NCI-H1417 treated with DMSO at 0.1 percent for 48 hours (cell line): ENCODE measurements at places on chromosomes 4 and X.

DNA sequence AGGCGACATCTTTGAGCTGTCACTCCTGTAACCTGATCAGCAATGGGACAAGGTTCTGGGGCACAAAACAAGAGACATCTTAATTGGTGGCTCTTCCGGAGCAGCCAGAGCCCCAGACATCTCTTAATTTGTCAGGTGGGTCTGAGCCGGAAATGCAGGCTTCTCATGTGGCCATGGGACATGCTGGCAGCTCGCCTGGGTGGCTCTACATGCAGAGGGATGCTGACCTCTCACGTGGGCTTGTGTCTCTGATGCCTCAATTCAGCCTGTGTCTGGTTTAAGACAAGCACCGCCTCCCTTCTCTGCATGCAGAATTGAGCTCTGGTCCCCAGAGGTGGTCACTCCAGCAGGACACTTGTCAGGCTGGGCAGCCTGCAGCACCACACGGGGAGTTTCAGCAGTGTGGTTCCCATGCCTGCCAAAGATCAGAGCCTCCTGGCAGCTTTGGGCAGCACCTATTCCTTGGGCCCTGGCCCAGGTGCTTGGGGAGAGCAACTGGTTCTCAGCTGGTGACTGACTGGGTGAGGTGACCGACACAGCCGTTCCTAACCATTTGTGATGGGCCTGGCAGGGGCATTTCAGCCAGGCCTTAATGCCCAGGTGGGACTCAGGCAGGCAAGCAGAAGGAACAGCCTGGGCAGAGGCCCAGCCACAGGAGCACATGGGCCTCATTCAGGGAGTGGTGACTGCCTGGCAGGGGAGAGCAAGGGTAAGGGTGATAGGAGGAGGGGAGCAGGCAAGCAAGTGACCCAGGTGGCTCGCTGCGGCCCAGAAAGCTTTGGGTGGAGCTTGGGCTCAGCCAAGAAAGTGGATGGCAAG, 53.4 kb downstream of the HMX1 start:
- DNase-seq, result no peak

GRCh38 chr4:152206646-152207377, 329.1 kb downstream of the FBXW7 start:
- no peak for DNase-seq

GRCh38 chr4:8700531-8700930, 108.0 kb downstream of the CPZ start:
- no peak for DNase-seq

GRCh38 chr4:26780539-26780938, 80.1 kb upstream of the STIM2 start:
- no peak for DNase-seq

- DNase-seq, result no peak
Observed at GRCh38 chrX:33923262-33923661, 208.9 kb downstream of the FAM47A start.

DNA sequence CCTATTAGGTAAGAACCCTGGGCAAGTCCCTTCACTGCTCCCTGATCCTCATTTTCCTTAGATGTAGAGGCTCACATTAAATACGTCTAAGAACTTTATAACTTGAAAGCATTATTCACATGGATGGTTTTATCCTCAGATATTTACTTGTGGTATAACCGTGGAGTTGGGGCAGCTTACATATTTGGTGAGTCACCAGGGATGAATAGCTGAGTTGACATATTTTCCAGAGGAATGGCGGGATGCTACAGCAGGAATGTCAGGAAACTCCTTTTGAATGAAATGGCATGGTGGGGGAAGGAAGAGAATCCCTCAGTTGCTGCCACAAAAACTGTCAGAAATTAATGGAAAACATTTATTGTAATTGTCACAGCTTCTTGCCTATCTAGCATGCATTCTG, 165.3 kb upstream of the RPS6KA3 start:
- no peak for DNase-seq

DNA sequence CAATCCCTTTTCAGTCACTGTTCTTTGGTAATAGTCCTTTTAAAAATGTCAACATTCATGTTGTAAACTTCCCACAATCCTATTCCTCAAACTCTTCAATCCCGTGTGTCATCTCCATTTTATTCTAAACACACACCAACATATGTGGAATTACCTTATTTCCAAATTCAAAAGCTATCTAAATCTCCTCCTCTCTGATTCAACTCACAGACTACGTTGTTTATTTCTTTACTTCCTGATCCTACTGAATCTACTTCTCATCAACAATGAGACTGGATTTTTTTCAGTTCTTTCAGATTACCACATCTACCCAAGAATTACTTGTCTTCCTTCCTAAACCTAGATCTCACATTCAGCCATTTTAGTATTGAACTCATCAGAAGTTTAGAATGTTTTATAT, 188.2 kb downstream of the GABRB1 start:
- no peak for DNase-seq

DNA sequence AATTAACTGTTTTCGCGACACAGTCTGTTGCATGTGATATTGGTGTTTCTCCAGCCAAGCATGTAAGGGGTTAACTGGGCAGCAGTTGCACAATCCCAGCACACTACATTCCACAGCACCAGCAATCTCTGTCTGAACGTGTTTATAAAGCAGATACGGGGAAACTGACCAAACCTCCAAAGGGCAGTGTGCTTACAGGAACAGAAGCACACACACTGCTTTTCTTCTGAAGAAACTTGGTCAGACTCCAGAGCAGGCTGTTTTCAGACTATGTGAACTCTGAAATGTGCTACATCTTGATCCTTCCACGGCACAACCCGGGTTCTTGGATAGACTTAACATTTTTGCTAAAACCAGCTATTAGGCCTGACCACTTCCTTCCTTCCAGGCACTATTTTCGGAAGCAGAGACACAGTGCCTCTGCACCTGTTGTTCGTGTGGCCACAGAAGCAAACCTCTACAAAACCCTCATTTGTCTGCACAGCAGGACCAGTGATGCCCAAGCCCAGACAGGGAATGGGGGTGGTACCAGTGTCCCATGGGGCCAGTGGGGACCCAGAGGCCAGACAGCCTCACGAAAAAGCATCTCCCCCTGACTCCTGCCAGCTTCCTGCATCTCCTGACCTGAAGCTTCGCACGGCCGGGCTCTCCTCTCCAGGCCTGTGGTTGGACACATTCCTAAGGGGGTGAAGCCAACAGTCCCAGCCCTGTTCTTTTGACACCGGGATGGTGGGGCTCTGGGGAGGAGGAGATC, 90.1 kb downstream of the IRF2 start:
- no peak for DNase-seq

DNA sequence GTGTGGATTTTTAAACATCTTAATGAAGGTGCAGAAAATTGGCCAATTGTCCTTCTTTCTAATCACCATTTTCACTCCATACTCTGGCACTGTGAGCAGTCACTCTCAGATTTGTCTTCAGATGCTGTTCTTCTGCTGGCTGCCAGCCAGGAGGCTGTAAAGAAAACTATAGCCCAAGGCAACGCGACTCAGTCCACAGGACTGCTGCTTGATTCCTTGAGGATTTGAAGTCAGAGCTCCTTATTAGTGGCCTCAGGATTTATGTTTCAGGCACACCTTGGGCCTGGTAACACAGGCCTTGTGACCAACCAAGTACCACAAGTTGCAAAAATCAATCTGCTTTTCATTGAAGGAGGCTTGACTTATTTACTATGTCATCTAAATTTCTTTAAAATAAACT, 342.6 kb downstream of the GPM6A start:
- DNase-seq, result no peak

- DNase-seq, result no peak
Observed at GRCh38 chr4:119652998-119653397, 24.4 kb upstream of the PDE5A start.

DNA sequence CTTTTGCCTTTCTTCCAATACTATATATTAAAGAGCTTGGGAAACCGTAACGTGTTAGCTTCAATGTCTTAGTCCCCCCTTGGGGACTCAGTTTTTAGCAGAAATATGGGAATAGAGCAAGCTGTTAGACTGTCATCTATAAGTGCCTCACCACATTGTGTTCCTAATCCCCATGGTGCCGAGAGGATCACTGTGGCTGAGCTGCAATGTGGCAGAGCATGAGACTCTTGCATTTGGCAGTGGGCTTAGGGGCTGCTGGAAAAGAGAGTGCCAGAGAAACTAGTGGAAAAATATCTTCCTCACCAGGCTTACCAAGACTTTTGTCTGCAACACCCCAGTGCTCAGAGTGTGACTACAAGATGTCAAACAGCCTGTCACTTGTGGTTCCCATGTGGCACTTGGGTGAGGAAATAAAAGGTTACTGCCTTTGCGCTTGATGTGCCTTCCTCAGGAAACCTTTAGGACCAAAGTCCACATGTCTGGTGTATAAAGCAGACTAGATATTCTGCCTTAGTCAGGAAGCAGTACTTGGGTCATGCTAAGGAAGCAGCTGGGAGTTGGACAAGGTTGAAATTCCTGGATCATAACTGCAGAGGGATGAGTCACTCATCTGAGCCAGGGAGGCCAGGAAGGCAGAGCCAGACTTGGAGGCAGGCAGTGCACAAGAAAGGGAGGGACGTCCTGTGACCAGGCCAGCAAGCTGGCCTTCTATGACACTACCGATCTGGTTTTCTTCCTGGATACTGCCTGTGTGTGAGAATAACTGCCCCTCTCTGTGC, 9.7 kb upstream of the MAGEA4 start:
- no peak for DNase-seq

DNA sequence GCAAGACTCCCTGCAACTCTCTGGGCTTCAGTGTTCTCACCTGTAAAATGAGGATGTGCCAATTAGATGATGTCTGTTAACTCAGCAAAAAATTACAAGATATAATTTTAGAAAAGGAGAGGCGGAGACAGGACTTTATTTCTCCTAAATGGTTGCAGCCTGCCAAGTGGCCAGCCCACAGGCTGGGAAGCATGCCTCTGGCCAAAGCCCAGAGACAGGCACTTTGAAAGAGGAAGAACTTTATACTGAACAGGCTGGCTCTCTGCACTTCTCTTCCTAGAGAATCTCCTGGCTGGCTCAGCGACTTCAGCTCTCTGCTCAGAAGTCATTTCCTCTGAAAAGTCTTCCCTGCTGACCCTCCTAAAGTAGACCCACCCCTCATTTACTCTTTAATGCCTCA, 3.7 kb downstream of the PRDM5 start:
- no peak for DNase-seq

DNA sequence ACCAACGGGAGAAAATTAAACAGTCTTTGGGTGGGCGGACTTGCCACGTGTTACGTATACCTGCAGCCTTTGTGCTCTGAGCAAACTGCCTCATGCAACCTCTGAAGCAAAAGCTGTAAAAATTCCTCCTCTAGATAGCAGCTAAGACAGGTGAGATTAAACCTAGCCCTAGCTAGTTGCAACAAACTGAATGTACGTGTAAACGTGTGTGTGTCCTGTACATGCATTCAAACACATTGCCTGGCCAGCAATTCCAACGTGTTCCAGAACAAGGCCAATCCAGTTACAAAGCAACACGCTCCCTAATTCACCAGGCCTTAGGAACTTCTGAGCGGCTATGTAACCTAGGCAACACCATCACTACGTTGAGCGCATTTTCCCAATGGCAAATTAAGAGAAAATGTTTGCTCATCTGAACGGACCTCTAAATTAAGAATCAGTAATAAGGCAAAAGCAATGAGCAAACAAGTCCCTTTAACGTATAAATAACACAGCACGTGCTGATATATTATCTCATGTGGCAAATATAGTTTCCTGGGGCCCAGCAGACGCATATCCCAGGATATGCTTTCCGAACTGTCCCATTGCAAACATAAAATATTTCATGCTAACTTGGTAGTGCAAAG, 792 bp downstream of the PPID start:
- DNase-seq, result peak; percentile 11

- DNase-seq, result no peak
Observed at GRCh38 chrX:32195611-32196010, 1015.7 kb downstream of the DMD start.

DNA sequence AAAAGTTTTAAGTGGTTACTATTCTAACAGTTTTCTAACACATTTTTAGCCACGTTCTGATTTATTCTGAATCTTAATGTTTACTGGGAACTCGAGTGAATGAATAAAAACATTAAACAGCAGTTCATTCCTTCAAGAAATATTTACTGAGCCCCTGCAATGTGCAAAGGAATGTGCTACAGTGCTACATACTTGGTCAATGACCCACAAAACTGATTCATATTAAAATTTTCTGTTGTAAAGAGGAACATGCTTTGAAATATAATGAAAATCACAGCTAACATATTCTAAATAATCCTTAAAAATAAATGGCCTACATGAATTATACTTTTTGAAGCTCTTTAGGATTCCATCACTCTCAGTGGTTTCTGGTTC, 78.7 kb downstream of the ARAP2 start:
- no peak for DNase-seq

DNA sequence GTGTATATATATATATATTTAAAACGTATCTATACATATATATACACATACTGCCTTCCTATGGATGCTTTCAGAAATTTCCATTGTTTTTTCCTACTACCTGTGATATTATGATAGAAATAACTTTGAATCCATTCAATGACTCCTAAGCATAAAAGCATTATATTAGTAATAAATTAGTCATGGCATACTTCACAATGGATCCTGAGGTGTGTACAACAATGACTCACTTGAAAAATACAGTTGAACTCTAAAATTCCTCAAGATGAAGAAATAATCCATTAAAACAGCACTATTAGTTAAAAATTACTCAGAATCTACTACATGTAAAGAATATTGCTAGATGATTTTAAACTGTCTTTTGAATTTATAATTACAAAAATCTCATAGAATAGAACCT, 201.1 kb downstream of the STPG2 start:
- DNase-seq, result no peak

DNA sequence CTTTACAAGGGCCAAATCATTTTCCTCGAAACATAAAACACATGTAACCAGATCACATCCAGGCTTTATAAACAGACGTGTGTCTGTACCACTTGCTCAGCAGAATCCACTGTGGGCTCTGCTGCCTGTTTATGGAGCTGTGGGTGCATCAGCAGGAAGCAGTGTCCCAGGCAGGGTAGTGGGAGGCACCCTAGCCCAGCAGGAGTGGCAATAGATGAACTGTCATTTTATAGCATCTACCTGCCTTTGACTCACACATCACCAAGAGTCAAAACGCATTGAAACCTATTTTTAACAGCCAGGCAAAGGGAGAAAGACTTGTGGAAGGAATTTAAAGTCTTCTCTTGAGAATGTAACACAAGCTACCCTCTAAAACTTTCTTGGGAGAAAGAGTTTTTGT, 169.1 kb upstream of the TENM3 start:
- DNase-seq, result no peak

DNA sequence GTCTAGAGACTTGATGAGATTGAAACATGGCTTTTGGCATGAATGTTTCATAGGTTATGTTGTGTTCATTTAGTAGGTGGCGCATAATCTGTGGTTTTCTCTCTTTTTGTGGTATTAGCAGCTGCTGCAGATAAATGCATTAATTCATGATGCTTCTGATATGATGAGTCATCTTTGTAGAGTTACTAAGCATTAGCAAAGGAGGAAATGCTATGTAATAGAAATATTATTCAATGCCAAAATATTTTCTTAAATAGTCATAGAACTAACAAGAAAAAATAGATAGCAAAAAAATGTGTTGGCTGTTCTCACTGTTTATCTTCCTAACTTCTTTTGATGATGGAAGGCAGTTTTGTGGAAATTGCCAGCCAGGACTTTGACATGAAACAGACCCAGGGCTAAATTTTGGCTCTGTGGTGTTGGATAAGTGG, 3.6 kb downstream of the ZXDB start:
- DNase-seq, result no peak
